Hindlimb muscle (tissue), 1 donor: ENCODE measurements at places on chromosomes 7 and 10. TPM values are rescaled to one million over a fixed set of nuclear protein-coding genes. Genes with fewer than 3 reads are reported as not detected.

The ABCA13 gene
- polyA plus RNA-seq = 0.10 TPM

DNA sequence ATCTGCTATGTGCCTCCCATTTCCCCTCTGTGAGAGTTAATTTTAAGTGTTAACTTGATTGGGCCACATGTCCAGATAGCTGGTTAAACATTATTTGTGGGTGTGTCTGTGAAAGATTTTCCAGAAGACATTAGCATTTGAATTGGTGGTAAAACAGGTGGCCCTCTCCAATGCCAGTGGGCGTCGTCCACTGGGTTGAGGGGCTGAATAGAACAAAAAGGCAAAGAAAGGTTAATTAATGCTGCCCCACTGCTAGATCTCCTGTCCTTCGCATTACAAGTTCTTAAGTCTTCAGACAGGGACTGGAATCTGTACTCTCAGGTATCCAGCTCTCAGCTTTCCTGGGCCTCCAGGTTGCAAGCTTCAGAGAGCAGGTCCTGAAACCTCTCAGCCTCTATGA, 1160.9 kb upstream of the LRRN3 start:
- DNase-seq = no peak

GRCh38 chr7:22827563-22827962, 4.9 kb upstream of the TOMM7 start:
- DNase-seq = no peak

DNA sequence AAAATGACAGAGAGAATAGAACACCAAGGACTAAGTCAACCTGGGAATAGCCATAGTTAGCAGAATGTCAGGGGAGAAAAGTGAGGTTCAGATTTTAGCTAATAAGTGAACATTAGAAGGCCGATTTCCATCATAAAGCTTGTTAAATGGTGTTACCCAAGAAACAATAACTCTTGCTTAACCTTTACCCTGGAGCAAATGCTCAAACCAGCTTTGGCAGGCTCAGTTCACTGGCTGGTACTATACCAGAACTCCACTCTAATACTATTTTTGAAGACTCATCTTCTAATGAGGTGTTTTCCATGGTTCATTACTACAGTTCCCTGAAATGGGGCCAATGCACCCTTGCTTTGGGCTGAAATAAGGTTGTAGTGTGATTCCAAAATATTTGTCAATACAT, 61.3 kb downstream of the RNLS start:
- no peak for DNase-seq

GRCh38 chr7:113087071-113087998, 708 bp upstream of the GPR85 start:
- DNase-seq = peak; percentile 64

GRCh38 chr7:102424787-102425218, 8.6 kb upstream of the ORAI2 start:
- DNase-seq = no peak

GRCh38 chr7:5276611-5277010, 6.1 kb upstream of the SLC29A4 start:
- no peak for DNase-seq

DNA sequence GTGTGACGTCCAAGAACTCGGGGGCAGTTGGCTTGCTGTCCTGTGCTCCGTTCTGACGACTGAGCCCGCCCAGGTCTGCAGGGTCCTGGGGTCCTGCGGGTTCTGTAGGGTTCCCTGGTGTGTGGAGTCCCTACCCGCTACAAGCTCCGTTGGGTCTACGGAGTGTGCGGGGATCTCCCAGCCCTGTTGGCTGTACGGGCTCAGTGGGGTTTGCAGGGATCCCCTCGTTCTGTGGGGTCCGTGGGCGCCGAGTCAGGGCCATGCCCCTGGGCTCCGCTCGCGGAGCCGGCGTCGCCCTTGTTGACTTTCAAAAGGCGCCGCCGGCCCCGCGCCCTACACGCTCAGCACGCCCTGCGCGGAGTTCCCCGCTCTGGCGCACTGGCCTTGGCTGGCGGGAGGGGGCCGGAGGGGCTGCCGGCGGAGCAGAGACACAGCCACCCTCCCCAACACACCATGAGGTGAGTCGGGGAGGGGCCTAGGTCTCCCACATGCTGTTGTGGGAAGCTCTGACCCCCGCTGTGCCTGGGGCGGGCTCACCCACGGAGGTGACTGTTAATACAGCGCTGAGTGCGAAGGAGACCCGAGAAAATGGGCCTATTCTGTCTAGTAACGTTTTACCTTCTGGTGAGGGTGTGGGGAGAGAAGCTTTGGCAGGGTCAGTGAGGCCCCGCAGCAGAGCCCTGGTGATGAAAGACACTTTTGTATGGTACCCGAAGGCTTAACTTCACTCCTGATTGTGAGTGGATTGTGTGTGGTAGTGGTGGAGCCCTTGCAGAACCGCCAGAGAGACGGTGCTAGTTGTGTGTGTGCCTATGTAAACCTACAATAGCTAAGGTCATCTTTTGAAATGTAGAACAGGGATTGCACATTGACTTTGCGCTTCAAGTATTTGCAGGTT, 8.1 kb downstream of the TASOR2 start:
- peak; percentile 58 for DNase-seq

DNA sequence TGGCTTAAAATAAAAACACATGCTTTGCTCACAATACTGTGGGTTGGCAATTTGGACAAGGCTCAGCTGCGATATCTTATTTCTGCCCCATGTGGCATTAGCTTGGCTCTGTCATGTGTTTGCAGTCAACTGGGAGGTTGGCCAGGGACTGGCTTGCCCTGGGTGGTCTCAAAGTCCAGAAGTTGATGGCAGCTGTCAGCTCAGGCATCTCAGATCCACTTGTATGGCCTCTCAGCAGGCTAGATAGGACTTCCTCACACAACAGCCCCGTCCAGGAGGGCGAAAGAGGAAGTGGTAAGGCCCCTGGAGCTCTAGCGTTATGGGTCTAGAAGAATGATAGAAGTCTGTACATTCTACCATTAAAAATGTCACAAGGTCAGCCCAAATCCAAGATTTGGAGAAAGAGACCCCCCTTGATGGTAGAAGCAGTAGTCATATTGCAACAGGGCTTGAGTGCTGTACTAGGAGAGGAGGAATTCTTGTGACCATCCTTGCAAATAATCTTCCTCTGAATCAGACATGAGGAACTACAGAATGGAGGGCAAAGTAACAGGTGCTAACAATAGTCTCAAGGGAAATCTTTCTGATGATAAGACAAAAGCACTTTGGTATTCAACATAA, 166.2 kb downstream of the FAM107B start:
- DNase-seq = peak; percentile 34
